ENCODE measurements at places on chromosomes 6 and 20.

DNA sequence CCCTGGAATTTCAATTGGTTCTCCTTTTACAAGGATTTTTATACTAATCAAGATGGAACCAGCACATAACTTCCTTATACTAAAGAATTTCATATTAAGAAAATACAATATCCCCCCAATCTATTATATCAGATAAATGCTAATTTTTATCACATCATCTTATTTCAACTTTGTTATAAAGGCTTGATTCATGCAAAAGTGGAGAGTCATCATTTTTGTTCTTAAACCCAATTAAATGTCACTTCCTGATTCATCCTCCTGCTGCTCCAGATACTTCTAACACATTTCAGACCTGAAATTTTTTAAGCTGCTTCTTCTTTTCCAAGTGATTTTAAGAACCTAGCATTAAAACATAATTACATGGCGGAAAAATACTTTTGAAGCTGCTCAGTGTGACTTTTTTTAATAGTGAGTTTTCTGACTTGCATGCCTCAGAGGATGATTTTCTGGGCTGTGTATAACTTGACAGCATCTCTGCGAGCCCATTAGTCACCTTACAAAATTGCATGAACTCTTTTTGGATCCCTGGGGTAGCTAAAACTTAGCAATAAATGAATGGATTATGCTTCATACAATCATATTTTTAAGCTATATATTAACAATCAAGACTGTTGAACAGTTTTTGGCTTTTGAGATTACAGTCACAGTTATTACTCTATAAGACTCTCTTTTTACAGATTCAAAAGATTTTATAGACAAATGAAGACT lies 134.1 kb downstream of the ELOVL4 start:
- DNase-seq, result no peak

DNA sequence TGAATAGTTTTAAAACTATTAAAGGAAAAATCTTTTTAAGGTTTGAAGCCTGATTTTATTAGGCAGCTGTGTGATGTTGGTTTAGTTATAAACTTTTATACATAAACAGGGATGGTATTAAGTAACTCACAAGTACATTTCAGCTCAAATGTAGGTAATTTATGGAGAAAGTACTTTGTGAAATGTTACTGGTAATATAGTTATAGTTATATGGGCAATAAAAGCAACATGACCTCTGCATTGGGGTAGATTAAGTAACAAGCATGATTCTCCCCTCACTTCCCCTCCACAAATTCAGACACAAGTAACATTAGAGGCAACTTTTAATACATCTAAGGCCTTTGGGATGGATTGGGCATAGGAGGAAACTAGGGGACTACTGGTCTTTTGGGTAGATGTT lies 154.3 kb upstream of the ID4 start:
- no peak for DNase-seq

- DNase-seq, result no peak
Measured at GRCh38 chr6:5231289-5231688, 29.5 kb downstream of the LYRM4 start.

DNA sequence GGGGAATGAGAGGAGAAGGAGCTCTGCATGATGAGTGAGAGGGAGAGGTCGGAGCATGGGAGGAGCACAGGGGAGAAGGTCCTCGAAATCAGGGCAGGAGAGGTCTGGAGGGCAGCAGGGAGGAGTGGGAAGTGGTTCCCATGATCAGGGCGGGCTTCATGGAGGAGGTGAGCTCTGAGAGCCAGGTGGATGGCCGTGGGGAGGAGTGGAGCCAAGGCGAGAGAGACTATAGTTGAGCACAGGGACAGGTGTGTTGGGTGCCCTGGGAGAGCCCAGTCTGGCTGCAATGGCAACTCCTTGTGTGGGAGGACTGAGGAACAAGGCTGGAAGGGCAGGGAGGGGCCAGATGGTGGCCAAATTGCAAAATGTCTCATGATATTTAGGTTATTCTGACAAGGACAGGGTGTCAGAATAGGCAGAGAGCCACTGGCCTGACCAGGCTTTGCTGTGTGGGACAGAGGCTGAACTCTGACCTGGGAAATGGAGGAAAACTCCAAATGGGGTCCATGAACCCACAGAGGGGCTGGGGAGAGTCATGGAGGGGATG lies 21.4 kb downstream of the TTBK1 start:
- no peak for DNase-seq

GRCh38 chr6:158869826-158870648 lies 50.9 kb upstream of the EZR start:
- DNase-seq, result no peak

GRCh38 chr6:111487661-111488060 lies 4.6 kb upstream of the REV3L start:
- no peak for DNase-seq

DNA sequence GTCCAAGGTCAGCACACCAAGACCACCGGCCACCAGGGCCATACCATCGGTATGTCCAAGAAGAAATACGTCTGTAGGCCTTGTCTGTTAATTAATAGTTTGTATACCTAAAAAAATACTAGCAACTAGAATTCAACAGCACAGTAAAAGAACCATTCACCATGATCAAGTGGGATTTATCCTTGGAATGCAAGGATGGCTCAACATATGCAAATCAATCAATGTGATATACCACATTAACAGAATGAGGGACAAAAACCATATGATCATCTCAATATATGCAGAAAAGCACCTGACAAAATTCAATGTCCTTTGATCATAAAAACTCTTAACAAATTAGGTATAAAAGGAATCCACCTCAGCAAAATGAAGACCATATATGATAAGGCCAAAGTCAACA lies 24.4 kb downstream of the RPP40 start:
- no peak for DNase-seq

DNA sequence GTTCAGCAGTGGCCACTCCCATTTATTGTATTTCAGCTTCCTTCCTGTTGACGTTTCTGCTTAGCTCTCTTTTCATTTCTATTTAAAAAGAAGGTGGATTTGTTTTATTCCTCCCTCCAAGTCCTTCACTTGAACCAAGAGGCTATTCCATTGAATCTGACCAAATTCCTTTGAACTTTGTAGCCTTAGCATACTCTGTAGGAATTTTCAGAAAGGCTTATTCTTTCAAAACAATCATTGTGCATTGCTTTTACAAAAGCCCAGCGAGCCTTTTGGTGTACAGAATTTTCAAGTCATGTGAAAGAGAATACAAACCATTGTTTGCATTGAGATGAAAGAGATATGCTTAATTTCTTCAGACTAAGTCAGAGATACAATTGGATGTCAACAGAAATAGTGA lies 151.0 kb upstream of the INSM1 start:
- DNase-seq, result no peak

- DNase-seq, result no peak
Measured at GRCh38 chr6:158445426-158446085, 114.3 kb upstream of the TMEM181 start.

DNA sequence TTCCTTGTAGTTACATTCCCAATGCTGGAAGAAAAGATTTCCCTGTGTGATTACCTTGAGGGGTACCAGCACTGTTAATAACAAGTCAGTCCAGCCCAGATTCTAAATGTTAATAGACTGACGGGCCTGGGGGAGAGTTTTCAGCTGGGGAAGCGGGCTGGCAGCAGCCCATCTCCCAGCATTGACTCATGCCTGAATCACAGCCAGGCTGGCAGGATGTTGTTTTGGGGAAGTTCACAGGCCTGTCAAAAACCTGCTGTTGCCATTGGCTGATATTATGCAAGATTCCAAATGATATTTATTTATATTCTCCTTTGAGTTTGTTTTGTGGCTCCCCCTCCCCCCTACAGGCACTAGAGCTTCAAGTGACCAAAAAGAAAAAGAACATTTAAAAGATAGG lies 213.9 kb upstream of the CNR1 start:
- DNase-seq, result peak; percentile 72

DNA sequence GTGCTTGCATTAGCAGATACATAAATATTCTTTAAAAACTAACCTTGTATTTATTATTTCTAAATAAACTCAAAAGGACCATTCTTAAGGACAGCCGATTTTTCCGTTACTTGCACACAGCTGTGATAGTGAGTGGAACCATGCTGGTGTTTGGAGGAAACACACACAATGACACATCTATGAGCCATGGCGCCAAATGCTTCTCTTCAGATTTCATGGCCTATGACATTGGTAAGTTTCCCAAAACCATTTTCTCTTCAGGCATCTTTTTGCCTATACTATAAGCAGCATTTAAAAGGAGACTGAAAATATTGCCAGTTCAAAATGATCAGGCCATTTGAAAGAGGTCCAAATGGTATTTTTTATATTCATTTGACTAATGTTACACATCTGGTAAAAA lies 92.3 kb downstream of the ATRN start:
- no peak for DNase-seq

- DNase-seq, result no peak
Measured at GRCh38 chr20:6299456-6299855, 176.6 kb upstream of the FERMT1 start.

- no peak for DNase-seq
Measured at GRCh38 chr20:9235518-9235917, 166.6 kb downstream of the PLCB4 start.

DNA sequence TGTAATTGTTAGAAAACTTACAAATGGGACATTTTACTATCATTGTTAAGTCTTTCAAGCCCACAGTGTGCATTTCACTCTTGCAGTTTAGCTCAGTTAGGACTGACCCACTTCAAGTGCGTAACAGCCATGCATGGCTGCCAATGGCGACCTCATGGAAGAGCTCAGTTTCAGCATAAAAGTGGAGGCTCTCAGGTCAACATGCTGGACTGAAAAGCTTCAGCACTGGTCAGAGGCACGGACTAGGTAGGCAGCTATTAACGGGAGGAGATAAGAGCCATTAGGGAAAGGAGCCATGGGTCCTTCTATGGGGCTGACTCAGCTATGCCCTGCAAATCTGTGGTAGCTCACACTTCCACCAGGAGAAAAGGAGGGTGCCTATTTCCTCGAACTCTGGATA lies 101.8 kb downstream of the TTLL2 start:
- DNase-seq, result no peak

DNA sequence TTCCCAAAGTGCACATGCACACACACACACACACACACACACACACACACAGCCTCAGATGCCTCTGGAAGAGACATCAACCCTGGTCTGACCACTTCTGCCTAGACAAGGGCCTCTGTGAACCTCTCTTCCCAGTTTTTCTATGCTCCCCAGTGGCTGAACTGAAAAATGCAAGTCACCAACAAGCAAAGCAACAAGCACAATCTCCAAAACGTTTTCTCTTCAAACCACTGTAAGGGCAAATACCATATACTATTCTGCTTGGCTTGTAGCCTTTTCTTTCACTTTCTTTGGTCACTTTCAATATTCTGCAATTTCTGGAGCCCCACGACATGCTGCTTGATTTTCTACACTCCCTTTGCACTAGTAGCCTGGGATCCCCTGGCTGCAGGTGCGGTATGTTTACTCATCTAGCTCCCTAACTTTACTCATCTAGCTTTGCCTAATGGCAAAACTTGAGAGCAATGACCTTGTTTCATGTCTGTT lies 121.4 kb upstream of the DST start:
- DNase-seq, result no peak

GRCh38 chr20:38602185-38602581 lies 574 bp downstream of the ARHGAP40 start:
- DNase-seq, result no peak

- no peak for DNase-seq
Measured at GRCh38 chr20:40494248-40494647, 194.8 kb downstream of the MAFB start.

- no peak for DNase-seq
Measured at GRCh38 chr6:98833057-98833306, 1.4 kb upstream of the POU3F2 start.

DNA sequence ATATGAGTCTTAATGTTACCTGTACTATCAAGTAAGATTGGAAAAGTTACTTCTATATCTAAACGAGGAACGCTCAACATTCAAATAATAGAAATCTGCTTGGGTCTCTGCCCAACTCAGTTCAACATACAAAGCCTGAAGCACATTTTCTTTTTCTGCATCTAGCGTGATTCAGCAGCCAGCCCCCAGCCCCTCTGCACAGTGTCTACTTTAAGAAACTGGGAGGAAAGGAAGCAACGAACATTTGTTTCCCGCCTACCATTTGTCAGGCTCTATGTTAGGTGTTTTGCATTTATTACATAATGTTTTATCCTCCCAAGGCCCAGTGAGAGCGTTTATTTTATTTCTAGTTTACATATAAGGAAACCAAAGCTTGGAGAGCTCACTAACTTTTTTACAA lies 17.3 kb downstream of the PHACTR1 start:
- no peak for DNase-seq

DNA sequence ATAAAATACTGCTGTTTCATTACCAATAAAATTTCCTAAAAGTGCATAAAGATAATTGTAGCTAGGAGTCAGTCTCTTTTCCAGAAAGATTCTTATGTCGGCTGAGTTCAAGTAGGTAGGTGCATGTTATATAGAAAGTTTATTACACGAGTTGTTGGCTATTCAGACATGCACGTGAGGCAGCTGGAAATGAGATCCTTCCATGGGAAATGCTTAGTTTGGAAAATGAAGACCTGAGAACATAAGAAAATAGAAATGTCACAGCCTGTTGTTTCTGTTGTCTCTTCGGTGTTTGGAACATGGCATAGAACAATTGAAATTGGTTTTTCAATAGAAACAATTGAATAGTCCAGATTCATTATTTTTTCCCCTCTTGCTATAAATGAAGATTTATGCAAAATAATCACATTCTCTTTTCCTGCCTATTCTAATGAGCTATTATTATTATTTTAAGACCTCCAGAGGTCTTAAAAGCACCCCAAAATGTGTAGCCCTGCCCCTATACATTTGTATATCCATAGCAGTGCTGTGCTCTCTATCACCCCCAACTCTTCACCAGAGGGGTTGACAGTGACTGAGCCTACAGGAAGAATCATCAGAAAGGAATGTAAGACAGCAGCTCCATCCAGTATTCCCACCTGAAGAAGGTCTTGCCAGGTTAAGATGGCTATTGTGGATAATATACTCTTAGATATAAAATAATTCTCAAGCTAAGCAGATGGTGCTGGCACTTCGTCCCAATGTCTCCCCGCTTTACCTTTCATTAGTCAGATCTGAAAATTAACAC lies 82.2 kb downstream of the ZDHHC14 start:
- DNase-seq, result no peak

GRCh38 chr20:24764794-24765202 lies 184.3 kb upstream of the CST7 start:
- no peak for DNase-seq

- DNase-seq, result no peak
Measured at GRCh38 chr6:110173506-110174132, 5.9 kb downstream of the WASF1 start.

GRCh38 chr20:35503841-35504561 lies 25.5 kb downstream of the C20orf173 start:
- DNase-seq, result peak; percentile 67

- no peak for DNase-seq
Measured at GRCh38 chr6:143079325-143079640, 18.6 kb downstream of the AIG1 start.

GRCh38 chr20:15643713-15644112 lies 929.5 kb downstream of the KIF16B start:
- no peak for DNase-seq

- no peak for DNase-seq
Measured at GRCh38 chr20:8505476-8506200, 373.6 kb downstream of the PLCB1 start.

GRCh38 chr20:3209946-3210317 lies 634 bp downstream of the ITPA start:
- DNase-seq, result no peak

- no peak for DNase-seq
Measured at GRCh38 chr6:25061289-25061936, 125.7 kb upstream of the RIPOR2 start.

Measured in brain pericyte (primary cell).